ENCODE measurements at places on chromosomes 2 and 18.
A peak's percentile ranks its signal among the peaks of the same experiment; 100 is the strongest.

DNA sequence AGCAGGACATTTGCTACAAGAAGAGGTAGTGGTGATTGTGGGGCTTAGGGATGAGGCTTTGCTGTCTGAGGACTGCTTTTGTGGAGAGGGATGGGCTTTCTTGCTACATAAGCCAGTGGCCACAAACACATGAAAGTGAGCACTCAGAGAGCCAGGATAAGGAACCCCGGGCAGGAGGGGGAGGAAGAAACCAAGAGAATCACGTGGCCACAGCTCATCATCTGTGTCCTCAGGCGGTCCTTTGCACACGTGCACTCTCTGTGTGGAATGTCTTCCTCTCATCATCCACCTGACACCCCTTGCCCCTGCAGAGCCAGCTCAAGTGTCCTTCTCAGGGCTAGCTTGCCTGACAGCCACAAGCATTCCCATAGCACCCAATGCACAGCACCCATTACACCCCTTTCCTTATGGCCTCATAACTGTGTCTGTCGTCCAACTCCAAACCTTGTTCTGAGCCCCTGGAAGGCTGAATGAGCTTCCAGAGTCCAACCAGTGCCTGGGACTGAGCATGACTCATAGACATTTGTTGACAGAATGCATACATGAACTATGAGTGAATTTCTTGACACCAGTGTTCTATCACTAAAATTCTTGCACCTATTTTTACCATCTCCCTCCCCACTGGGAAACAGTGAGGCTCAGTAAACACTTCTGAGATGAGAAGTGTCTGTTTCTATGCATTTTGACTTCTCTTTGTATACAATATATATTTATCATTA is 398.3 kb downstream of the ALK start:
- no peak for DNase-seq

GRCh38 chr2:15673919-15674636 is 82.4 kb downstream of the DDX1 start:
- DNase-seq, result no peak

GRCh38 chr2:140063356-140063755 is 1283.2 kb upstream of the NXPH2 start:
- no peak for DNase-seq

DNA sequence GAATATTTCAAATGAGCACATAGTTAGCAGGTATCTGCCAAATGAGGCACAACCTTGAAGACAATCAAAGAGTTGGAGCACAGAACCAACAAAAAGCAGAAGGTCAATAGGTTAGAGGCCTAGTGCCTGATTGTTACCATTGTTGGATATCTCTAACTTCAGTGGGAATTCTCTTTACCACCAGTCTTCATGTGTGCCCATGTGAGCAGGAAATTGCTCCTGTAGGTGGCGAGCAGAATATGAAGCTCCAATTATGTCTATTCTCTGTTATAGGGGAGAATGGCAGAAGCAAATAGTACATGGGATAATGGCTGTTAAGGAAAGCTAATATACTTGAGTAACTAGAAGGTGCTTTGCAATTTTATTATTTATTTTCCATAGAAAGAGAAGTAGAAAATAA is 14.9 kb upstream of the ZNF385B start:
- DNase-seq, result no peak

DNA sequence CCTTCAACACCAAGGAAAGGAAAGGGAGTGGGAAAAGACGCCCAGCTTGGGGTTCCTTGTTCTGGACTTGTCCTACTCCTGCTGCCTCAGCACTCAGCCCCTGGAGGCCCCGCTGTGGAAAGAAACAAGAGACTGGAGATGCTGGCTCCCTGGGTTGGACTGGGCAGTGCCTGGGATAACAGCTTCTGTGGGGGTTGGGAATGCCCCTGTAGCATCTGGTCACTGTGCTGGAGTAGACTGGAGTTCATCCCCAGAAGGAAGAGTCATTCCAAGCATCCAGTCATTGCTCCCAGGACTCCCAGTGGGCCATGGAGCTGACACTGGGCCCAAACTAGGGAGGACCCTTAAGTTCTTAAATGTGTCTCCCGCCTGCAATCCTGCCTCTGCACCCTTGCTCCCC is 129.3 kb upstream of the HAAO start:
- DNase-seq, result no peak

DNA sequence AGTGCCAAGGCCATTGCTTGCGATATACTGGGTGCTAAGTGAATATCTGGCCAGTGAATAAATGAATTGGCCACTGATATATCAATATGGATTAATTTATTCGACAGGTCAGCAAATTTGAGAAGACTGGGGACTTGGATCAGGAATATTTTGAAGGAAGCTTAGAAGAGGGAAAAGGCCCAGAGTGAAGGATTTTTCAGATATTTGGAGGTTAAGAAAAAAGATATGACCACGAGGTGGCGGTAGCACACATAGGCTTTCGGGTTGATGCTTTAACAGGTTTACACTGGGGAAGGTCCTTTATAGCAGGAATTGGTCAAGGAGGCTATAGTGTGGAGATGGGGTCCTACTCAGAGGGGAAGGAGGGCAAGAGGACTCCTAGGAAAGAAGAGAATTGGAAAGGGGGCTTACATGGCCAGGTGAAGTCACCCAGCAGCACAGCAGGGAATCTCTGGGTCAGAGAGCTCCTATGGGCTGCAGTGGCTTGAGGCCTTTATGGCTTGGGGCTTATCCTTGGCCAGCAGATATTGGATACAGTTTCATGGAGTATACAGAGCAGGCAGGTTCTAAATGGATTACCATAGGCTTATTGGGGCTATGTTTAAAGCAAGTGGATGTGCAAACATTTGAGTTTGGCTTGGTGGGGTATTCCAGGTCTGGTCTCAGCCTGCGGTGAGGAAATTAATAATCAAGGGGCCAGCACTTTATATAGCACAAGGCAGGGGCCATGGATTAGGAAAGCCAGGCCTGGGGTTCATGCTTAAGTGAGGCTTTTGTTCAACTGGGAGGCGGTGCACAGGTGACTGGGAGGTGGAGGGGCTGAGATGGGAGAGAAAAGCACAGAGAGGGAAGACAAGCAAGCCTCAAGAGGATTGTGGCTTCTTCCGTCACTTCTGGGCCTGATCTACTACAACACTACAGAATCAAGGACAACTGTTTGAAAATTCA is 9.7 kb downstream of the IL1RN start:
- DNase-seq, result no peak

GRCh38 chr2:236682651-236683422 is 113.2 kb downstream of the ACKR3 start:
- DNase-seq, result peak; percentile 38

DNA sequence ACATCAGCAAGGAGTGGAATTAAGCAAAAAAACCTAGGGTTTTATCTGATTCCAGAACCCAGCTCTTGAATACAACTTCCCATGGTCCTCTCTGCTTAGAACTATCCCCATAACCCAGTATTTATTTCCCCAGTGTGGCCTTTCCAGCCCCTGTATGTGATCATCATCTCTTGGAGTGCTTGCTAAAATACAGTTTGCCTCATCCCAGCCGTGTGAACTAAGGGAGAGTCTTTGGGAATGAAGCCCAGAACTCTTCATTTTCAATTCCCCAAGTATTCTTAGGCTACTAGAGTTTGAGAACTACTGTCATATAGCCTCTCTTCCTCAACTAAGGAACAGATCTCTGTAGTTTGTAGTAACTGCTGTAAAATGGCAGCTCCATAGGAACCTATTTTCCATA is 173.1 kb downstream of the LCLAT1 start:
- DNase-seq, result no peak

DNA sequence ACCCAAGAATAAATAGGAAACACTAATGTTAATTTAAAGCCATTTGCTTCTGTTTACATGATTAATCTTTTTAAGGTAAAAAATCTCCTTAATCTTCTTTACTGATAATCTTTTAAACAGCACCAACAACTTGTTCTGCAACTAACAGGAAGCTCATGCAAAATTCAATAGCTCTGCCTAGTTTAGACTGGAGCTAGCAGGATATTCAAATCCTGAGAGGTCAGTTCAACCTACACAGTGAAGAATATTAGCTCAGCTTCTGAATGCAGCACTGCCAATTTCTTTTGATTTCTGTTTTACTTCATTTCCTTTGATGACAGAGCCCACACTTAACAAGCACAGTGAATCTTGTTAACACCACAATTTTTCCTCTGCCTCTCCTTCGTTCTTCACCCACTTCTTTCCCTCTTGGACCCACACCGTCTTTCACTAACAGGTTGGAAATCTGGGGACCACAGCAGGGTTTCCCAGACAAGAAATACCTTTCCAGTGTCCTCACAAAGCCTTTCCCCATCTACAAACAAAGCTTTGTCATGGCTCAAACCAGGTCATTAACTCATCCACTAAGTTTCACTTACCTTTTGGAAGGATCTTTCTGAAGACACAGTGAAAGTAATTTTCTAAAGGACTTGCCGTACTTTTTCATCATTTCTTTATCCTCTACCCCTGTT is 109.8 kb downstream of the STK39 start:
- DNase-seq, result no peak

GRCh38 chr18:1267021-1267420 is 362.4 kb downstream of the ADCYAP1 start:
- no peak for DNase-seq

- DNase-seq, result no peak
Measured at GRCh38 chr18:34801774-34802173, 91.7 kb downstream of the DTNA start.

DNA sequence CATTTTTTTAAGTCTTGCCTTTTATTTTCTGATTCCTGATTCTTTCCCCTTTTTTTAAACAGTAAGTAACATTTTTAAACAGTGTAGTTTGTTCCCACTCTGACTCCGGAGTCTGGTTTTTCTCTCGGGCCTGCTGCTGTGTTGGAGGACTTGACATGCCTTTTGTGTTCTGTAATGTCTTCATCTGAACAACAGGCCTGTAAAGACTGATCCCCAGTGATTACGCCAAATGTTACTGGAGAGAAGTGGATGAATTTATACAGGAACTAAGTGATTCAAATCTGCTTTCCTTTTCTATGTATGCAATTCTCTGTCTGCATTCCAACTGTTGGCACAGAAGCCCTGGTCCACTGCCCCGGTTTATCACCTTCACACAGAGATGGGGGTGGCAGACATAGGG is 54.3 kb upstream of the RMDN2 start:
- DNase-seq, result no peak

DNA sequence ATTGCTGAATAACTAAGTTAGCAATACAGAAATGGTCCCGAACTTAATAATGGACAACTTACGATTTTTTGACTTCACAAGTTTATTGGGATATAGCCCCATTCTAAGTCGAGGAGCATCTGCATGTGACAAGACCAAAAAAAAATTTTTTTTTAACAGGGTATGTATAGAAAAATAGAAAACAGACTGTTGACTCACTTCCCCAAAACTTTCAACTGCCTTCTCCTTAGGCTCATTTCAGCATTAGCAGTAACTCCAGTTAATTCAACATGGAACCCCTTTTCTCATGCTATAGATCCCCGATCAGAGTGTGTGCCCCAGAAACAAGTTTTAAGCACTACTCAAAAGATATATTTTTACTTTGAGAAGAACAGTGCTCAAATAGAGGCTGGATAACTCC is 5.4 kb downstream of the CD302 start:
- DNase-seq, result no peak
